Urothelium cell line (cell line): ENCODE measurements at places on chromosomes 5 and 9.

DNA sequence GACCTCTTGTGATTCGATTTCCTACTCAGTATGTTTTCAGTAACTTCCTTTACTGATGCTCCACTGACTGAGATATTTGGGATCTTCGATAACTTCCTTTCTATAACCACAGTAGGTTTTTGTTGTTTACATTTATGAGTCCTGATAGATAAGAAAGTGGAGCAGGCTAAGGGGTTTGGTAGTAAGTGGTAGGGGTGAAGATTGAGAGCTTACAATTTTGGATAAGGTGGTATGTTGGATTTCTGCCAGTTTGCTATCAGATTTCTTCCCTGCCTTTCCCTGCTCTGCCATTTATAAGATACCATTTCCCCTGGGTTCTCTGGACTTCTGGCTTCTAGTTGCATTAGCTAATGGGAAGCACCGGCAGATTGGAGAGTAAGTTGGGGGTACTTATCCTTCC, 7.9 kb upstream of the NDUFS4 start:
- DNase-seq, result no peak

DNA sequence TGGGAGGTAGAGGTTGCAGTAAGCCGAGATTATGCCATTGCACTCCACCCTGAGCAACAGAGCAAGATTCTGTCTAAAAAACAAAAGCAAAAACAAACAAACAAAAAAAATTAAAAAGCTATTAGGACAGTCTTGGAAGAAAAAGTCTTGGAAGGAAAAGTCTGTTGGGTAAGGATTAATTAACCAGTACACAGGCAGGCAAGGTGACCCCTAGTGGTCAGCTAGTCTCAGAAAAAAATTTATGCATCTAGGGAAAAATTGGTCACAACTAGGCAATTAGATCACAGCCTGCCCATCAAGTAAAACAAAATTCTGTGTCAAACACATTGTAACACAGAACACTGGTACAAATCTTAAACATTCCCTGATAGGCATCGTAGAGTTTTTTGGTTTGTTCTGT, 6.7 kb upstream of the ANKRD18B start:
- peak; percentile 35 for DNase-seq

GRCh38 chr5:111299831-111300432, 75.7 kb downstream of the CAMK4 start:
- DNase-seq, result no peak

- DNase-seq, result no peak
Measured at GRCh38 chr5:57414191-57414590, 68.4 kb downstream of the ACTBL2 start.

GRCh38 chr5:1836176-1836890, 35.1 kb downstream of the NDUFS6 start:
- no peak for DNase-seq

- DNase-seq, result no peak
Measured at GRCh38 chr9:69090140-69090750, 54.7 kb downstream of the FXN start.

GRCh38 chr5:92444888-92445287, 1061.8 kb upstream of the ARRDC3 start:
- no peak for DNase-seq

GRCh38 chr9:16521868-16522411, 348.5 kb downstream of the BNC2 start:
- DNase-seq, result peak; percentile 73

DNA sequence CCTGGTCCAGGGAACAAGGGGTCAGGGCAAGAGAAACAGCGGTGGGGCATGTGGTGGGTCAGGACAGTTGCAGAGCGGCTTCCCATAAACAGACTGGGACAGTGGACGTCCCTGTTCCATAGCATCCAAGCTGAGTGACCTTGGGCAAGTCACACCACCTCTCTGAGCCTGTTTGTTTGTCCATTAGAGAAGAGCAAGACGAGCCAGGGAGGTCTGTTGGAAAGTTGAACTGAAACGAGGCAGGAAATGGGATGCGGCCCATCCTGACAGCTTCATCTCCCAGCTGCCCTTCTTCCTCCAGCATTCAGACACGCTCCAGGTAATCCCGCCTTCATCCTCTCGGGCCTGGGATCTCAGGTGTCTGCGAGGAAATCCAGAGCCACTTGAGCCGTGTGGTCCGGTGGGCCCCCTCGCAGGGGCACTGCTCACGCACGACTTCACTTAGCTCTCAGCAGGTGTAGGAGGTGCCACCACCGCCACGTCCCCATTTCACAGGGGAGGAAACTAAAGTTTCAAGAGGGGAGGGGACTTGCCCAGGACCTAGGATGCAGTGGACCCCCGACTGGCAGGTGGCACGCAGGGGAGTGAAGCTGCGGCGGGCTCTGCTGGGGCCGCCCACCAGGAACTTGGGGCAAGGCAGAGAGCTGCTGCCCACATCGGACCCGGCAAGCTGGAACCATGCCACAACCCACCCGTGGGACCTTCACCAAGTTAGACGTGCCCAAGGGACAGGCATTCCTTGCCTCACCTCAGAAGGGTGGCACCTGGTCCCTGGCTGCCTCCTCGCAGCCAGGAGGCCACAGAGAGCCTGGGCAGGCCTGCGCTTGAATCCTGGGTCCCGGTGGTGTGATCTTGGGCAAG, 13.0 kb downstream of the PTGES2 start:
- DNase-seq, result no peak

- no peak for DNase-seq
Measured at GRCh38 chr9:127076860-127077643, 45.4 kb downstream of the ANGPTL2 start.

- peak; percentile 48 for DNase-seq
Measured at GRCh38 chr5:50667653-50668595, 1.5 kb downstream of the PARP8 start.

DNA sequence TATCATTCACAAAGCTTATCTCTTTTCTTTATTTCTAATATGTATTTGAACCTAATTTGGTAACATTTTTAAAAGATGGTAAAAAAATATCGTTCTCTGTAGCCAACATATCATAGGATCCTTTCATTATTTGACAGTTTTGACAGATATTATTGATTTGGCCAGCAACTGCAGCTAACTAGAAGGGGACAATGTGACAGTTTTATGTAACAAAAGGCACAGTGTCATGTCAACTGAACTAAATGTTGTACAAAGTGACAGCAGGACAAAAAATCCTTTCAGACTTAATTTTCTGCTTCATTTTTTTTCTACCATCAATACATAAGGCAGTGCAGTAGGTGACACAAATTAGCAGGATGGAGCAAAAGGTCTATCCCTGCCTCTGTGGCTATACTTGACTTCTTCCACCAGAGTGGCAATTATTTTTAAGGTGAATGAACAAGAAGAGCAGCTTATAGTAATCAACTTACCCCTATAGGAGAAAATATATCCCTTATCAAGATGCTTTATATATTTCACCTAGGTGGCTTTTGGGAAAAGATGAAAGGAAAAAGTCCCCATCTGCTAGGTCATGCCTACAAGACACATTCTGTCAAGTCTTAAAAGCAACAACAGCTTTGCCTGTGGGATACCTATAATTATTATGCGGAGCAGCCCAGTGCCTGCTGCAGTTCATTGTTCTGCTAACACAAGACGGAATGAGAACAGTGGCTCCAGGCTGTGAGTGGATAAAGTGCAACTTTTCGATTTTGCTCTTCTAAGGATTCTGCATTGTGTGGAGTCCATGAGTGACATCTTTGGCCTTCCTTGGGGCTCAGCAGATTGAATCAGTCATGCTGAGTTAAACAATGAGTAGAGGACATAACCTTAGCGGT, 694.9 kb downstream of the ISL1 start:
- no peak for DNase-seq

GRCh38 chr5:7468742-7469141, 72.8 kb downstream of the ADCY2 start:
- DNase-seq, result no peak

DNA sequence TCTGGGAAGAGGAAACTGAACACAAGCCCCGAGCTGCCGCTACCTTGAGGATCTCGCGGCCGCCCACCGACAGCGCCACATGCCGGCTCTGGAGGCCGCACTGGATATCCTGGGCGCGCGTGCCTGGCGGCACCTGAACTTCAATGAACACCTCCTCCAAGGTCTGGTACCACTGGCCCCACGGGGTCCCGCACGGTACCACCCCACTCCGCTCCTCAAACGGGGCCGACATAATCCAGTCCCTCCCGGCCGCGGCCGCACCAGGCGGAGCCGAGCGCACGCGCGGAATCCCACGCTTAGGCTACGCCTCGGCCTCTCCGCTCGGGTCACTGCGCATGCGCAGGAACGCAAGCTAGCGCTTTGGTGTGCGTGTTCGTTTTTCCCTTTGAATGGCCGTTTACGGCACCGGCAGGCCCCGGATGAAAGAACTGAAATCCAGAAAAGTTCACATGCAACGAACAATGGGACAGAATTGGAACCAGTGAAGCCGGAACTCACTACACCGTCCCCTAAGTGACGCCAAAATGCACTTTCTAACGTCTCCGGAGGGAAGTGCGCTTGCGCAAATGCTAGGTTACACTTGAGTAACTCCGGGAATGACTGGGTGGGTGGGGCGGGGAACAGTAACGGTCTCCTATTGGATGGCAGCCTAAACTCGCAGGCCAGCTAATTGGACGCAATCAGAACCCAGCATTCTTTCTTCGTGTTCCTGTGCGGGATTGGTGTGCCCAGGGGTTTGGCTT, at the start of gene NUDCD2:
Gene NUDCD2, minus strand, starts transcription at position 284 of the 743 bp plus-strand sequence. Its CDS starts 52 bp downstream, at position 232.
- peak; percentile 91 for DNase-seq

GRCh38 chr9:78158286-78158685, 77.6 kb upstream of the CEP78 start:
- DNase-seq, result no peak

DNA sequence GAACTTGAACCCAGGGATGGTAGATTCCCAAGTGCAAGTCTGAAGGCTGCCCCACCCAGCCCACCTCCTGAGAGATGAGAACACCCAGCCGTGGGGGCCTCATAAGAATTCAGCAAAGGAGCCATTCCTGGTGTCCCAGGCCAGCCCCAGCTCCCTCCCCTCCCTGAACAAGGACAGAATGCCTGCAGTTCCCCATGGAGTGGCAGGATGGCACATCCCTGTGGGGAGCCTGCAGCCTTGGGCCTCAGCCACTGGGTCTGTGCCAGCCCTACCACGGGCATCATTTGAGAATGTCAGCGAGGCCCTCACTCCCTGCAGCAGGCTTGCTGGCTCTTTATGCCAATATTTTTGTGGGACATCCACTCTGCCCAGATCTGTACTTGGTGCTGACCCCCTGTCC, 36.2 kb upstream of the RAPGEF1 start:
- no peak for DNase-seq

- no peak for DNase-seq
Measured at GRCh38 chr5:171845040-171845630, 59.5 kb downstream of the SMIM23 start.

GRCh38 chr5:82952326-82952725, 124.9 kb downstream of the TMEM167A start:
- DNase-seq, result no peak

DNA sequence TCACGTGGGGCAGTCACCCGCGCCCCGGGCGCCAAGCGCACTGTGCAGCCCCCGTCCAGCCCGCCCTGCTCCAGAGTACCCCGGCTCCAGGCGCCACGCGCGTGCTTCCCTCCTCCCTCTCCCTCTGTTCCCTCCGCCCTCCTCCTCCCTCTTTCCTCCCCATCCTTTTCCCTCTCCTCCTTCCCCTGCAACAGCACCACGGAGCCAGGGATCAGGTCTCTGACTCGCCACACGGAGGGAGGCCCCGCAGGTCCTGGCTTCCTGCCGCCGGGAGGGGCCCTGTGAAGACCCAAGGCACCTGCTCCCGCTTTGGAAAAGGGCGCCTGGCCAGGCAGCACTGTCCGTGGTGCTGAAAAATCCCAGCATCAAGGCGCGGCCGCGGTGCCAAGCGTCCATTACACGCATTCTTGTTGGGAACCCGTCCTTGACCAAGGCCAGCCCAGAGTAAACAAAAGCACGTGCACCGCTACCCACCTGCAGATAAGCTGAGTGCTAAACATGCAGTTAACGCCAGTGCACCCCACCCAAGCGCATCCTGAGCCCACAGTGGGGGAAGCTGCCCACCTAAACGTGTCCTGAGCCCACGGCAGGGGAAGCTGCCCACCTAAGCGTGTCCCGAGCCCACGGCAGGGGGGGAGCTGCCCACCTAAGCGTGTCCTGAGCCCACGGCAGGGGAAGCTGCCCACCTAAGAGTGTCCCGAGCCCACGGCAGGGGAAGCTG, 21.7 kb downstream of the SLC6A18 start:
- DNase-seq, result peak; percentile 82

GRCh38 chr5:173011566-173011965, 28.0 kb downstream of the ATP6V0E1 start:
- DNase-seq, result no peak

GRCh38 chr9:20373263-20373662, 249.0 kb downstream of the MLLT3 start:
- DNase-seq, result no peak

- no peak for DNase-seq
Measured at GRCh38 chr9:133341369-133342068, 5.5 kb upstream of the SURF6 start.

- DNase-seq, result no peak
Measured at GRCh38 chr5:1659100-1659981, 135.6 kb upstream of the LPCAT1 start.

DNA sequence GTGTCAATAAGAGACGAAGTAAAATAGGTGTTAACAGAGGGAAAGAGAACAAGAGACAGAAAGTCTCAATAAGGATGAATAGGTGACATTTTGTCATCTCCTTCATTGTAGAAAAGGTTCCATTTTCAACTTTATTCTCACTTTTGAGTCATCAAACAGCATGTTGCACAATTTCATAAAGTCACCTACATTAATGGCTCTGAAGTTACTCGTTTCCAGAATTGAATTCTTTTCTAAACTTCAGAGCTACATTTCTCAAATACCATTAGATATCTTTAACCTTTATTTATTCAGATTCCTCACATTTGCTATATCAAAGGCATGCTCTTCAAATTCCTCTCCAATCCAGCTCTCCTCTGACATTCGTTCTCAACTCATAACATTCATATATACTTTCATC, 13.1 kb downstream of the ADAMTS6 start:
- no peak for DNase-seq

GRCh38 chr9:13576101-13576500, 296.6 kb upstream of the MPDZ start:
- no peak for DNase-seq

DNA sequence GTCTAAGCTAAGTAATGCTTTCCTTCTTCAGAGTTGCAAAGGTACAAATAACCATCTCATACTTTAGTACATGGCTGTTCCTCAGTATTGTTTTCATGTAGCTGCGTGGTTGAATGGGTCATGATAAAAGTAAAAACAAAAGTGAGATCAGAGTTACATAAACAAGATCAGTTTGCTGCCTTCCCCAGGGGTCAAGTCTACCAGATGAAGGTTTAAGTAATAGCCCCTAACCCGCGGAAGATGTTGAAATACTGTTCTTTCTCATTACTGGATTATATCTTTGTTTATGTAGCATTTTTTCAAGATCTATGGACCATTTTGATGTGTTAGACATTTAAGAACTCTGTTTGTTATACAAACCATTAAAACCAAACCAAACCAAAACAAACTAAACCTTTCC, 34.1 kb upstream of the ARRDC3 start:
- no peak for DNase-seq

GRCh38 chr5:117713585-117714198, 1139.1 kb upstream of the SEMA6A start:
- no peak for DNase-seq

GRCh38 chr9:99181621-99182020, 40.1 kb downstream of the ALG2 start:
- no peak for DNase-seq
